ENCODE measurements at places on chromosomes 4 and X. TPM values are rescaled to one million over a fixed set of nuclear protein-coding genes. Genes with fewer than 3 reads are reported as not detected.

DNA sequence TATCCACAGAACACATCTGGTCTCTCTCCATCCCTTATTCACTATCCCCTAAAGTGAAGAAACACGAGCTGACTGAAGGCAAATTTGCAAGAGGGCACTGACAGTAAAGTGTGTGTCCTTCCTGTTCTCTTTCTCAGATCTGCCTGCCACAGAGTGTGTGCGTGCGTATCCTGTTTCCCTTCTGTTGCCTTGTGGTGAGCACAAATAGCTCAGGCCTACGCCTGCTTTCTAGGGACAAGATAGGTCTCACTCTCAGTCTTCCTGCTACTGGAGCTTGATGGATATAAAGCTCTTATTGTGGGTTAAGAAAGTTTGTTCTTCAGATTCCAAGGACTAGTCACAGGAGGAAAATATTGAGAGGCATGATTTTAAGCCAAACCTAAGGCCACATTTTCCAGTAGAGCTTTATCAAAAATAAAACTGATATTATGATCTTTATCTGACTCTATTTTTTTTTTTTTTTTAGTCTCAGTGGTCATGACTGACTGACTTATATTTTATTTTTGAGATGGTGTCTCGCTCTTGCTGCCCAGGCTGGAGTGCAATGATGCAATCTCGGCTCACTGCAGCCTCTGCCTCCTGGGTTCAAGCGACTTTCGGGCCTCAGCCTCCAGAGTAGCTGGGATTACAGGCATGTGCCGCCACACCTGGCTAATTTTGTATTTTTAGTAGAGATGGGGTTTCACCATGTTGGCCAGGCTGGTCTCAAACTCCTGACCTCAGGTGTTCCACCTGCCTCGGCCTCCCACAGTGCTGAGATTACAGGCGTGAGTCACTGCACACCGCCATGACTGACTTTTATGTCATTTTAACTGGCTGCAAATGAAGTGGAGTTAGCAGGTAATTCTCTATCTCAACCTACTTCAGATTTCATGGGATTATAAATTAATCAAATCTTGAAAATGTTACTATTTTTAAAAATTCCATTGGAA lies 140.3 kb upstream of the SH3RF1 start:
- DNase-seq: no peak

- no peak for DNase-seq
Observed at GRCh38 chr4:151801547-151802516, 41.0 kb upstream of the GATB start.

RIPPLY1 gene
- total RNA-seq: not detected

PABPC5 gene
- total RNA-seq: 0.72 TPM

NSUN7 gene
- 0.40 TPM for total RNA-seq

P2RY8 gene
- 2.6 TPM for total RNA-seq

Measured in left ventricle myocardium superior (tissue), 1 donor.